Stimulated activated CD4-positive, alpha-beta T cell treated with anti-CD3 and anti-CD28 coated beads, Interleukin-2, amount 100 ng/mL, for 4 hours (primary cell): ENCODE measurements at places on chromosomes 16 and 17.
A peak's percentile ranks its signal among the peaks of the same experiment; 100 is the strongest.

DNA sequence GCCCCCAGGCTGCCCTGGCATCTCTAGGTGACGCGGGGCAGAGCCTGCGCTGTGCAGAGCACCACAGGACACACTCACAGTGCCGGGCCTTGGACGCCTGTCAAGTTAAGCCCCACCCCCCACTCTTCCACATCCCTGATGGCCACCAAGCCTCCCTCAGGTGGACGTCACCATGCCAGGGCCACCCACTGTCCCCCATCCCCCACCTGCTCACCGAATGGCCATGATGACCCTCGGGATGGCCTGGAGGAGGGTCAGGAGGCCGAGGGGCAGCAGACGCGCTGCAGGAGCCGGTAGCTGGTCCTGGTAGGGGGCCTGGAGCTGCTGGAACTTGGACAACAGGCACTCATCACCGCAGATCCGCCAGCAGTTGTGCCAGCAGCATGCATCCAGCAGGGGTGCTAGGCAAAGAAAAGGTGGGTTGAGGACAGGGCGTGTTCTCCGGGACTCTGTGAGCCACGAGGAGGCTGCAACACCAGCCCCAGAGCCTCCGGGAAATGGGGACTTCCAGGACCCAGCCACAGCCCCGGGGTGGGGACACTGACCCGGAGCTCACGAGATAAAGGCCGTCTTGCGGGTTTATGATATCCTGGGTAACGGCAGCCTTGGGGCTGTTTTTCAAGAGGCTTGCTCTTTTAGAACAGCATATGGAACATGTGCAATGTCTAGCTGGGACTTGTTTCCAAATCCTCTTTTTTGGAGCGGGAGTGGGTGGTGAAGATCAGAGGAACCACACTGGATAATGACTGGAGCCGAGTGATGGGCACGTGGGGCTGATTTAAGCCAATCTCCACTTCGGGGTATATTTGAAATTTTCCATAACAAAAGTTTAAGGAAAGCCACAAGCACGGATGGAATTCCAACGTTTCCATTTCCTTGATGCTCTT, 11.4 kb downstream of the C16orf95 start:
- DNase-seq = no peak

DNA sequence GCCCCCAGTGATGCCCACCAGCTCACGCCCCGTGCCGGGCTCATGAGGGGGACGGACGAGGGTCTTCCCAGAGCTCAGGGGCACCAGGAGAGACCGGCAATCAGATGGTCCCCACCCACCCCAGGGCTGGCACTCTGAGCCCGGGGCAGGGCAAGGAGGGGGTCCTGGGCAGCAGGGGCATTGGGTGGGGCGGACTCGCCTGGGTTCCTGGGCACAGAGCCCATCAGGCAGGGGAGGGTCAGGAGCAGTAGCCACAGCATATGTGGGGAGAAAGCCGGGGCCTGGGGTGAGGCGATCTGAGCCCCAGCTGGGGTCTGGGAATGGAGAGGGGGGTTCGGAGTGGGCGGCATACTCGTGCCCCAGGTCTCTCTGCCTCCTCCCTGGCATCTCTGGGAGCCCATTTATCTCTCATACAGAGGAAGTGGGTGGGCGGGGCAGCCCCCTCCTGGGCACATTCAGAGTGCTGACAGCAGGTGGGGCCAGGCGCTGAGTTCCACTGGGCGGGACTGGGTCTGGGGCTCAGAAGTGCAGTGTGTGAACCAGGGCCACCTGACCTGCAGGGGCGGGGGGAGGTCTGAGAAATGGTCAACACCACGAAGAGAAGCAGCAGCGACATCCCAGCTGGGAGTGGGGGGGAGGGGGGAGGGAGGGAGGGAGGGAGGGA, 20.5 kb upstream of the UBE2I start:
- DNase-seq = peak; percentile 21

DNA sequence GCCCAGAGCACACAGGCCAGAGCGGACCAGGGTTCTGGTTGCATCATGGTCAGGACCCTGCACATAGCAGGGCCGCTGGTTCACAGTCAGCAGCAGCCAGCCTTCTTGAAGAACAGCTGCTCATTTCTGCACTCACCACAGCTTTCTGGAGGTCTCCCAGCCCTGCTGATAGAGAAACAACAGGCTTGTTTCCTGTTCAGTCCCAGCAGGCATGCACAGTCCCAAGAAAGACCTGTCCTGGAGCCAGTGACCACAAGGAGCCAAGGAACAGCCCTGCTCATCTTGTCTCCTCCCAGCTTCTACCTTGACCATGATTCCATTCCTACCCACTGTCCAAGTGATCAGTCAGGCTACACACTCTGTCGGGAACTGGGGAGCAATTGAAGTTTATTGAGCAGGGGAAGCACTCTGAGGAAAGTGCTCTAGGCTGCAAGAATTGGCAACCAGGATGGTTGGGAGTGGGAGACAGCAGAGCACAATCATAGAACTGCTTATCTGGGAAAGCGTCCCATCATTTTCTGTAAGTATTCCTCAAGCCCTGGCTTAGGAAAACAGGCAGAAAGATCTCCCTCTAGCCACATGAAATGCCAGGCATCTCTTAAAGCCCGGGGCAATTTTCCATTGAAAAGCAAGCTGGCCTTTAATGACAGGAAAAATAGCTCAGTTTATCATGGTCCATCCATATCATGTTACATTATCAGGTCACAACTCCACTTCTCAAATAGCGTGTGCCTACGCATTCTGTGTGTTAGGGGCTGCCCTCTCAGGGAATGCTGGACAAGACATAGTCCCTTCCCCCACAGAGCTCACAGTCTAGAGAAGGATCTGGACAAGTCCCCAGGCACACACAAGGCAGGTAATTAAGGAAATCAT, 155.4 kb upstream of the FOXF1 start:
- no peak for DNase-seq

- DNase-seq = no peak
Measured at GRCh38 chr17:4009186-4009785, 45.0 kb upstream of the ATP2A3 start.

- no peak for DNase-seq
Measured at GRCh38 chr17:6657633-6658287, 6.2 kb downstream of the C17orf100 start.
